Neural crest cell (in vitro differentiated cells): ENCODE measurements at places on chromosomes 7 and 10. TPM values are rescaled to one million over a fixed set of nuclear protein-coding genes. Genes with fewer than 3 reads are reported as not detected.

DNA sequence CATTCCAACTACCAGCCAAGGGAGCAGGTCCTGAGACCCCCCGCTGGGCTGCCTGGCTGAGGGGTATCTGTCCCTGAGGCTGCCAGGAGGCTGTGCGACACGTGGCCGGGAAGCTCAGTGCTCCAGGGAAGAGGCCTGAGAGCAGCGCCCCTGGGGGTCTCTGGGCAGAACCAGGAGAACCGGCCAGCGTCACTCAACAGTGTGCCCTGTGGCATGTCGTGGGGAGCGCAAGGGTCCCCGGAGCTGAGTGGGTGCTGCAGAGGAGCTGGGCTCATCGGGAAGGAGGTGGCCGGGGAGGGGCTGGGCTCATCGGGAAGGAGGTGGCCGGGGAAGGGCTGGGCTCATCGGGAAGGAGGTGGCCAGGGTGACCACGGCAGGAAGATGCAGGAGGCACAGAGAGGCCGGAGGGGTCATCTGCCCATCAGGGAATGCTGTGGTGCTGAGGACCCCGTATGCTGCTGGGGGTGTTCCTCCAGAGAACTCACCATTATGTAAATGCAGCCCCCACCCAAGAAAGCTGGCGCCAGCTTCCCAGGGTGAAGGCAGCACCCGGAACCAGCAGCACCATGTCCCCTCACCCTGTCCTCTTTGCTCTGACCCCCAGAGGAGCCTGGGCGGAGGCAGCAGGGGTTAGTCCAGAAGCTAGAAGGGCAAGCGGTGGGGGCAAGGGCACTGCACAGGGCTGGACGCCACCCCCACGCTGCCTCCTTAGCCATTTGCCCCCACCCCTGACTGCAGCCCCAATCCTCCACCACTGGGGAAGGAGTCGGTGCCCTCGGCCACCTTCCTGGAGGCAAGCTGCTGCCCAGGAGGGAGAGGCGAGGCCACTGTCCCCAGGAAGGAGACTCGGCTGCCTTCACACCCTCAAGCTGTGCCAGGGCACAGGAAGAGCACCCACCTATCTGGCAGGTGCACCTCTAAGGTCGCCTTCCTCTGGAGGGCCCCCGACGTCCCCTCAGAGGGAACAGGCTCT lies 33.3 kb downstream of the CALML3 start:
- no peak for DNase-seq

DNA sequence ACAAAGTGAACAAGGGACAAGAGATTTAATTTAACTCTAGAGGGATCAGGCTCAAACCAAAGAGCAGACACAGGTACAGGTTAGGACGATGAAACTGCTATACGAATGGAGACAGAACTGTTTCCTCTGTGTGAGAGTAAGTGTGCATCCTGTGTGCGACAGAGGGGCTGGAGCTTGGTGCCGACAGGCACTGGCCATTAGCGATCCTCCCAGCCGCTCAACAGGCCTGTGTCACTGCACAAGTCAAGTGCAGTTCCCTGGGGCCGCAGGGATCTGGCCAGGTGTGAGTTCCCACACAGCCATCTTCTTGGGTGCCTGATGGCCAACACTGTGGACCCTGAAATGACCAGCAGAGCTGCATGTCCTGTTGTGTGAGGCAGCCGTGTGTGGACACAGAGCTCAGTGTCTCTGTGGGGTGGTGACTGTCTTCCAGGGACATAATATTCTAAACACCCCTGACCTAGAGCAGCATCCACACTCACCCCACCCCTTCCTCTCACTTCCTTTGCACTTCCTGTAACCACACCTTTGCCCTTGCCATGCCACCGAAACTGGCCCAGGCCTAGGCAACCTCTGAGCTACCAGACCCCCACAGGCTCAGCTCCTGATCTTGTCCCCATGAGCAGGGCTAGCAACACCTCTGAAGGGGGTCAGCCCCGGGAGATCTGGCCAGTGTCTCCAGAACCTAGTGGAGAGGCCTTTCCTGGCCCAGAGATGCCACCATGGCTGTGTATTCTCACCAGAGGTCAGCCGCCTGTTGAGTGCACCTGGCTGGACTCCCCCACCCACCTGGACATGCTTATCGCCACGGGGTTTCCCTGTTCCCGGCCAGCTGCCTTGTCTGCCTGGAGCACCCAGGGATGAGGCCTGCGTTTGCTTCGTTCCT lies 11.7 kb upstream of the TBRG4 start:
- no peak for DNase-seq

DNA sequence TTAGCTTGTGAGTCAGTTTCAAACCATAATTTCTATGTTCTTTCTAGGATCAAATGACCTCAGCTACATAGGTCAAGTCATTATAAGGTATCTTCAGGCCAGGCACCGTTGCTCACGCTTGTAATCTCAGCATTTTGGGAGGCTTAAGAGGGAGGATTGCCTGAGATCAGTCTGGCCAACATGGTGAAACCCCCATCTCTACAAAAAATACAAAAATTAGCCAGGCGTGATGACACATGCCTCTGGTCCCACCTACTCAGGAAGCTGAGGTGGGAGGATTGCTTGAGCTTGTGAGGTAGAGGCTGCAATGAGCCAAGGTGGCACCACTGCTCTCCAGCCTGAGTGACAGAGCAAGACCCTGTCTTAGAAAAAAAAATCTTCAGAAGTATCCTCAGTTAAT lies 362.3 kb downstream of the GATA3 start:
- no peak for DNase-seq

DNA sequence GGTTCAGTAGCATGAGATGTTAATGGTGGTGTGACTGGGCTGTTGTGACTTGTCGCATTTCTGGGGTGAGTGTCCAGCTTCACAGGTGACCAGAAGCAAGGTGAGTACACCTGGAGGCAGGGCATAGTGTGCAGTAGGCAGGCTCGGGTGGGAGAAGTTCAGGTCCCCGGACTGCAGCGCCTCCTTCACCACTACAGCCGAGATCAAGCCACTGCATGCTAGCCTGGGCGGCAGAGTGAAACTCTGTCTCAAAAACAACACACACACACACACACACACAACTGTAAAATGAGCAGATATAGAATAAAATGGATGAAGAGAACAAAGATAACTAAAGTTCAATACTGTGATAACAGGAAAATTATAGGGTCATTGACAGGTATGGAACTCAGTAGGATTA lies 11.1 kb upstream of the PARD3 start:
- no peak for DNase-seq

DNA sequence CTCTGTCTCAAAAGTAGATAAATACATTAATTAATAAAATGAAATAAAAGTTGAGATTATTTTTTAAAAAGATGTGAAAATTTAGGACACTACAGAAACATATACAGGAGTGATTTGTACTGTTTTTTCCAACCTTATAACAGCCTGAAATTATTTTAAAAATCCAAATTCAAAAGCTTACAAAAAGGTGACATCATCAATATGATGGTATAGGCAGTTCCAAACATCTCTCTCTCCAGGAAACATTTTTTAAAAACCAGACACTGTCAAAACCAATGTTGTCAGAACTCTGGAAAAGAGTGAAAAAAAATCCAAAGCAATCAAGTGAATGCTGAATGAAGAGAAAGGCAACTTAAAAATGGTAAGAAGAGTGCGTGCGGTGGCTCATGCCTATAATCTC lies 76.7 kb downstream of the HHEX start:
- DNase-seq = no peak

- no peak for DNase-seq
Observed at GRCh38 chr10:62779487-62780248, 24.9 kb upstream of the ADO start.

DNA sequence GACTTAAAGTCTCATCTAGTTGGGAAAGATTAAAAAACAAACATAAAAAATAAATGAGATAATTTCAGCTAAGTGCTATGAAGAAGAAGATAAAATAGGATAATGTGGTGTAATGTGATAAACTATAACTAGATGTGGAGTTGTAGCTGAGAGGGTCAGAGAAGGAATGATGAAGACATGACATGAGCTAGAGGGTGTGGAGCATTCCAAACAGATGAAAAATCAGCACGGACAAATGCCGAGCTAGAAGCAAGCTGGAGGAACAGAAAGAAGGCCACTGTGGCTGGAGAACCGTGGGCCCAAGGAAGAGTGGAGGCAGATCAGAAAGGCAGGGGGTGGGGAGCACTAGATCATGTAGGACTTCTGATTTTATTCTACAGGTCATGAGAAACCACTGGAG lies 70.6 kb downstream of the CDK6 start:
- no peak for DNase-seq

GRCh38 chr7:20235288-20235687 lies 18.1 kb upstream of the MACC1 start:
- no peak for DNase-seq

DNA sequence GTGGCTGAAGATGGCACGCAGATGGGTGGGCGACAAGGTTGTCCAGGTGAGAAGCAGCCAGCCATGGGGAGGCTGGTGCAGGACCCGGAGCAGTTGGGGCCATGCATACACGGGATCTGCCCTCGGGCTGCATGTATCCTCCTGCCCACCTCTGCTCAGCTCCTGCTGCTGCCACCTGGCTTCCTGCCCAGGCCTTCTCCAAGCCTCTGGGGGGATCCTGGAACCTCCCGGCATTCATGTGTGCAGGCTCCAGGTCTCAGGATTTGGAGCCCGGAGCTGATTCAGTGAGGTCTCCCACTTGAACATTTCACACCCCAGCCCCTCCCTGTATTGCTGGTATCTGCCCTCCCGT lies 27.0 kb downstream of the PDGFA start:
- DNase-seq = no peak

DNA sequence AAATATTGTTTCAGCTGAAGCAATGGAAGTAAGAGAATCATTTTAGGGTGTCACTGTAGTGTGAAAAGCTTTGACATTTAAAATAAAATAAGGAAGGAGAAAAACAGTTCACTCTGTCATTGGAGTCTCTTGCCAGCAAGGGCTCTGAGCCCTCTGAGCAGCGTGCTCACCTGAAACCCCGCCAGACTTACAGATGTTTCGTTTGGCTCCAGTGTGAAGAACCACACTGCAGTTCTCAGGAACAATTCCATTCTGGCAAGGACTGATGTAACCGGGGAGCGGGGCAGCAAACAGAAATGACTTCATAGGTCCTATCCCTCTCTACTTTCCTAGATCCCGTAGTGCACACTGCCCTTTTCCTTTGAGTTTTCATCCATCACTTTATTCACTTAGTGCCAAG lies 164.3 kb downstream of the CELF2 start:
- DNase-seq = no peak

GRCh38 chr10:52683776-52684175 lies 88.8 kb downstream of the MBL2 start:
- DNase-seq = no peak

CPA2 gene
- 0.55 and 1.2 TPM in 2 replicates for total RNA-seq

IL6 gene
- not detected in 2 replicates for total RNA-seq

LRRD1 gene
- total RNA-seq = 0.57 and 0.58 TPM in 2 replicates

WASL gene
- 30.4 and 32.5 TPM in 2 replicates for total RNA-seq

PRRT4 gene
- 3.1 and 3.3 TPM in 2 replicates for total RNA-seq

WDR91 gene
- 14.5 and 15.2 TPM in 2 replicates for total RNA-seq

TMEM229A gene
- total RNA-seq = 10.3 and 10.9 TPM in 2 replicates
